ENCODE measurements at places on chromosomes 12 and 14.

DNA sequence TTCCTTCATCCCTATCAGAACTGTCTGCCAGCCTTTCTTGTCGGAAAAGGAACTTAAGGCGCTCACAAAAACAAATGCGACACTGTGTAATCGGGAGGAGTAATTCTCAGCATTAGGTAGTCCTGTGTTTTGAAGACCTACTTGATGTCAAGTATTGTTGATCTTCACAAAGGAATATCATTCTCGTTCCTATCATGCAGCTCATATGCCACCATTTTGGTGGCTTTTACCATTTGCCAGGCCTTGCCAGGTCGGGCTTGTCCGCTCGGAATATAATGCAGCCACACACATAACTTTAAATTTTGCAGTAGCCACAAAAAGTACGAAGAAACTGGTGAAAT, 903 bp upstream of the PPP4R3A start:
- no peak for DNase-seq

DNA sequence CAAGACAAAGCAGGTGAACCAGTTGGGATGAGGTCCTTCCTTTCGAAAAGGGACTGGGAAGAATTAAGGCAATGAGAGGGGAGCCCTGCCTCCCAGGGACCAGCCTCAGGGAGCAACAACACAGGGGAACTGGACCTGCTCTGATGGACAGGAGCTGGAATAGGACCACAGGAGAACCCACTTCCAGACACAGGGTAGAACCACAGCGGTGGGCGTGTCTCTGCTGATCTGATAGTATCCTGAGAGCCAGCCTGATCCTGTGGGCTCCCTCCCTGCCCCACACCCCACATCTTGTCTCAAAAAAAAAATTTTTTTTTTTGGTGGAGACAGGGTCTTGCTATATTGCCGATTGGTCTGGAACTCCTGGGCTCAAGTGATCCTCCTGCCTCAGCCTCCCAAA, 13.6 kb upstream of the PLEK2 start:
- DNase-seq = no peak

DNA sequence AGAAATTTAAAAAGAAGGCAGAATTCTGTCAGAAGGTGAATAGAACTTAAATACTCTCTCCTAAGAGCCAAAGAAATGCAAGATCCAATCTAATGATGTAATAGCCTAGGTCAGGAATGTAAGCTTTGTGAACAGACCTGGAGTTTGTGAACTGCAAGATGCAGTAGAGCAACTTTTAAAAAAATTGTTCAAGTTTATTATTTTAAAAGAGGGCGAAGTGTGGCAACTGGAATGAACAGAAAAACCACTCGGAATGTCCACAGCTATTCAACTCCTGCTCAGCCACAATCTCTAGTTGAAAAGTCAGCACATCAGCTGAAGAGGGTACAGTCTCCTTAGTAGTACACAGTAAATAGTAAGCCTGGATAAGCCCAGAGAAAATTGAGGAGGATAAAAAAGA, 228.8 kb downstream of the PPFIA2 start:
- no peak for DNase-seq

GRCh38 chr12:29672580-29672979, 111.2 kb downstream of the TMTC1 start:
- DNase-seq = no peak

GRCh38 chr12:19546027-19546426, 106.7 kb downstream of the AEBP2 start:
- DNase-seq = no peak

Measured in breast epithelium (tissue), 4 donors.